ENCODE measurements at places on chromosomes 2 and 18.

DNA sequence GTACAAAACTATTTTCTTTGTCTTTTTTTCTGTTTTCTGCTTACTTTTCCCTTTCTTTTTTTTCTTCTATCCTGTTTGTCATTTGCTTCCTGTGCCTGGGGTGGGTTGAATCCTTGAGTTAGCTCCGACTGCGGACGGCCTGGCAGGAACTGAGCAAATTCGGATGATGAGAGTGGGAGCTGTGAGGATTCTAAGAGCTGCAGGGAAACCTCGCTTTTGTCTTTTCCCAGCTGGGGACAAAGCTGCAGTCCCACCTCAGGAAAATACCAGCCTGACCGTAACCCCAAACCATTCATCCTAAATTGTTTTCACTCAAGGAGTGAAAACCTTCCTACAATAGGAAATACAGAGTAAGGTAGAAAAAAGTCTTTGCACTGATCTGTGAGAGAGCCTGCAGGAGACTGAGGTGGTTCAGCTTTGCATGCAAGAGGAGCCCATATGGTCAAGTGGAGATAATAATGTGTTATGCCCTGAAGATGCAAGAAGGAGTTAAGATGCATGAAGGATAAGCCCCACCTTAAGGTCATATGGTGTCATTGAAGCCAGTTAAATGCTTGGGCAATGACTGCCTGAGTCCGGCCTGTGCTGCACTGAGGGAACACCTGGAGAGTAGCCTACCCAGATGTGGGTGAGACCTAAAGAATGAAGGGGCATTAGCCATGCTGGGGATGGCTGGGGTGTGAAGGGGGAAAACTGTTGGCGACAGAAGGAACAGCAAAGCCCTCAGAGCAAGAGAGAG lies 31.7 kb upstream of the ARL4C start:
- DNase-seq = no peak

DNA sequence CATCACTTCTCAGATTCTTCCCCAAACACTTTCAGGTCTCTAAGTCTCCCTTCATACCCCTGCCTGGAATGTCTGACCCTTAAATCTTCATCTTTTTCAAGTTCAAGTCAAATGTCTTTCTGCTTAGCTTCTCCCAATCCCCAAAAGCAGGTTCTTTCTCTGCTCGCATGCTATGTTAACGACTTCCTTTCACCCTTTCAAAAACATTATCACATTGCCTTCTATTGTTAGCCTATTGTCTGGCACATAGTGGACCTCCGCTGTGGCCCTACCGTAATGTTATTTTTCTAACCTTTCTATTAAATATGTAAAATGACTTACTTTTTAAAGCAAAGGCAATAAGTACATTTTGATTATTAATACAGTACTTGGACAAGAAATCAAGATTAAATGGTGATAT lies 2.2 kb downstream of the CDKL4 start:
- DNase-seq = no peak

- DNase-seq = no peak
These were observed 27.3 kb upstream of the IL37 start for GRCh38 chr2:112883669-112884068.

GRCh38 chr2:10269711-10270610 lies 32.7 kb upstream of the HPCAL1 start:
- no peak for DNase-seq

DNA sequence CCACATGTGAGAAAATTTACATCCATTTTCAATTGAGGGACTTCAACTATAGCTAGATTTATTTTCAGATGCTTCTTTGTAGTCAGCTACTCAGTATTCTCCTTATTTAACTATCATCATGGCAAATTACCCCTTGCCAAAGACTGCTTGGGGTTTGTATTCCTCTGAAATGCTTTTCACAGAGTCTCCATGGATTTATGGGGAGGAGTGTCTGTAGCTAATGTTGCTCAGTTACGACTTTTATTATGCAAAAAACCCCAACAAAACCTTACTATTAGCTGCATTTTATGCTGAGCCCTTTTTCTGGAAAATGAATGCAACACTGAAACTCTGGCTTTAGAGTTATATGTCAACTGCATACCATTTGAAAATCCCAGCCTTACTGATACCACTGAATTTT lies 78.6 kb downstream of the RFTN2 start:
- DNase-seq = no peak

GRCh38 chr2:64581777-64582539 lies 57.8 kb downstream of the AFTPH start:
- no peak for DNase-seq

DNA sequence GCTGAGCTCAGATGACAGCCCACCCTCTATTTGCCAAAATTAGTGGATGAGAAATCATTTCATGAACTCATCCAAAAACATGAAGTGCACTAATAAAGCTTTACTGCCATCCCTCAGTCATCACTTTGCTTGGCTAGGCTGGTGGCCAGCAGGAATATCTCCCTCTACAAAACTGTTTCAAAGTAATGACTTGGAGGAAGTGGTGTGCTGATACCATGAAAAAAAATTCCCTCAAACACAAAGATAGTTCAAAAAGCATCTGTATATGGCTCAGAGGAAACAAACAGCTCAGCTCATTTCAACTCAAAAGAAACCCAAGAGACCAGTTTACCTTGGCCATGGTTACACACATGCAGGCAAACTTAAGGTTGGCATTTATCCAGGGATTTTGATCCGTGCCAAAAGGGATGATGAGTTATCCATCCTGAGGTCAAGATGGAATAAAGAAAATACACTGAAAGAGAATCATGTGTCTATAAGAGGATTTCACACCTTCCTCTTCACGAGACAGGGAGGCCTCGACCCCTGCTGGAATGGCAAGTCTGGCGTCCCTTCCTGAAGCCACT lies 18.4 kb upstream of the WIPF1 start:
- peak; percentile 73 for DNase-seq

DNA sequence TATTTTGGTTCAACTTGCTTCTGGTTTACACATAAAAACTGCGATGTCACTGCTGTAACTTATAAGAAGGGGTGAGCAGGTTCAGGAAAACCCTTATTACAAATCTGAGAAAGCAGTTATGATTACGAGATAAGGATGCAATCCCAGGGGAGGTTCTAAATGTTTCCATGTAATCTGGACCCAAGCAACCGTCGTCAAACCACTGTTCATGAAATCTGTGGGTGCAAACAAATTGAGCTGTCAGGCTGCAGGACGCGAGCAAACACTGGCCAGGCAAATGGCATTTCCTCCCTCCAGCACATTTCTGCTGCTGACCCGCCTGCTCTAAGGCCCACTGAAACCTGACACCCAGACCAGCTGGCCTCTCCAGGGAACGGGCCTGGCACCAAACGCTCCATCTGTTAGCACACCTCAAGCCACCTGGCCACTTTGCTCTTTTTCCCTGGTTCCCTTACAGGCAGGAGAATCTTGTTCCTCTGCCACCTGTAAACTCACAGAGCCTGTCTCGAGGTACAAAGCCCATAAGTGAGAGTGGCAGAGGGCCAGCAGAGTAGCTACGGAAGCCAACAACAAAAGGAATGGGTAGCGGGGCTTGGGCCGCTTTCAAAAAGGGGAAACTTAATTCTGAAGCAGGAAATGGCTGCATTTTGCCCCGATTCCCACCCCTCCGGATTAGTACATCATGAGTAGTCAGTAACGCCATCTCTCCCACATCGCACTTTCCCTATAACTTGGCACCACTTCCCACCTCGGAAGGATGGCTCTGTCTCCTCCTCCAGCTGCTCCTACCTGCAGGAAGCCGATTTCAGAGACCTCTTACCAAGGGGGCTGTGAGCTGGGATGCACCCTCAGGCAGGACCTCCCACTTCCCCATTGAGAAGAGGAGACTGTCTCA lies 26.5 kb downstream of the CRACDL start:
- DNase-seq = peak; percentile 84

GRCh38 chr2:58146707-58147106 lies 94.4 kb downstream of the FANCL start:
- peak; percentile 45 for DNase-seq

DNA sequence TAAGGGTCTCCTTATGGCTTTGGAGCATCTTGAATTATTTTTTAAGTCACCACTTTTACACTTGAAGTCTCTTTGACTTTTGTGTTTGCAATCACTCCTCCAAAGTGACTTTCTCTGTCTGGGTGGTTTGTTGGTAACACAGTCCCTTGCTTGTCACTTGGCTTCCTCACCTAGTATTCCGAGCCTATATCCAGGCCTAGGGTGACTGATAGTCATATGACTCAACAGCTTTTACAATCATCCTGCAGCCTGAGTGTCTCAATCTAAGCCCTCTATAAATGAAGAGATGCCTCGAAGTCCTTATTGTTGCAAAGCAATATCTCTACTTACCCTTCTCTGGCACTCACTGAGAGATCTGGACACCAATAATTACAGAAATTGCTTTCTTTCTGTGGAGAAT lies 53.9 kb upstream of the SETBP1 start:
- no peak for DNase-seq

DNA sequence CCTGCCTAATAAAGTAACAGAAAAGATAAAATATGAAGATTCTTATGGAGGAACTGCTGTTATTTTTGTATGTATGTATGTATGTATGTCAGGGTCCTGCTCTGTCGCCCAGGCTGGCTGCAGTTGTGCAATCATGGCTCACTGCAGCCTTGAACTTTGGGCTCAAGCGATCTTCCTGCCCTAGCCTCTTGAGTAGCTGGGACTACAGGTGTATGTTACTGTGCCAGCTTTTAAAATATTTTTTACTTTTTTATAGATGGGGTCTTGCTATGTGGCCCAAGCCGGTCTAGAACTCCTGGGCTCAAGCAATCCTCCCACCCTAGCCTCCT lies 26.7 kb downstream of the ANKRD29 start:
- DNase-seq = no peak

GRCh38 chr2:74037379-74037860 lies 52.7 kb downstream of the TET3 start:
- DNase-seq = peak; percentile 12

- DNase-seq = no peak
These were observed 381.4 kb downstream of the RAD51AP2 start for GRCh38 chr2:17136877-17137276.

GRCh38 chr18:67513280-67513679 lies 3.2 kb downstream of the DSEL start:
- peak; percentile 12 for DNase-seq

GRCh38 chr2:112465382-112465781 lies 16.6 kb upstream of the TTL start:
- peak; percentile 4 for DNase-seq

DNA sequence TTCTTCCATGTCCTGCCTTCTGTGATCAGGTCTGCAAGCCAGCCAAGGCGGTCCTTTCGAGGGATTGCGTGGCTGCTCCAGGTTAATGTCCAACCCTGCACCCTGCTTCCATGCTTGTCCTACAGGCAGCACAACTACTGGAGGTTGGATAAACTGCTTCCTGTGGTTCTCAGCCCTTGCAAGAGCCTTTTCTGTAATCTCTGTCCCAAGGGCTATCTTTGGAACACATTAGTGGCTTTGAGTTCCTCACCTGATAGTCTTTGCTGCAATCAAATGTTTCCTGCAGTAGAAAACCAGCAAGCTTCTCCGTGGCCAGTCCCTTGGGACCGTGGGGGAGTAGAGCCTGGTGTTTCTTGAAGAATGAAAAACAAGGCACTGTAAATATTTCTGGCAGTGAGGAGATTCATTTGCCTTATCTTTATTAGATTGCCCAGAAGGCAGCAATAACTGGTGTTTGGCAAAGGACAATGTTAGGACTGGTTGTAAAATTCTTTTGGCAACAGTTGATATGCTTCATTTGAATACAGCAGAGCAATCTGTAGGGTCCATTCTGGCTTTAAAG lies 214.4 kb downstream of the FHOD3 start:
- no peak for DNase-seq

DNA sequence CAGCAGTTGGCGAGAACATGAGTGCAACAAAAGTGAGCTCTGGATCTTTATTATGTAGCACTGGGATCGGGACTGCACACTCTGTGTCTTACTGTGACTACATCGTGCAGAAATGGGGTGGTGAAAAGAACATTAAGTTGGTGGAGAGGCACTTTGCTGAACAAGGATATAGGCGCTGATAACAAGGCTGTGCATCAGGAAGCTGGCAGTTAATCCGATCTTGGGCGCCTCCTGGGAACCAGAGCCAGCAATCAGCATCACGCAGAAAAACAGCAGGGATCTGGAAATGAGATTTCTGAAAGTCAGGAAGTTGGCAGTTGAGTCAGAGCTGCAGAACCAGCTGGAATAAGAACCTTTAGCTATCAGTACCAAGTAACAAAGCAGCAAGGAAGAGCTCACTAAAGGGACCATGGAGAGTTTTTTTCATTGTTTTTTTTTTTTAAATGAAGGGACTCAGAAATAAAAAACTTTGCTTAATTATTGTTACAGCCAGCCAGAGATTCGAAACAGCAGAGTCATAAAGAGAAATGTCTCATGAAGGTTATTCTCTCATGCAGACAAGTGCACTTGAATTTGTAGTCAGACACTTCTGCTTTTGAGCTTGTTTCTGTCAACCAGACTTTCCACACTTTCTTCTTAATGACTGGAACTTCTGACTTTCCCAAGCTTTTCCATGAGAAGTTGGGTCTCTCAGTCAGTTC lies 22.8 kb upstream of the MYO3B start:
- DNase-seq = peak; percentile 53

GRCh38 chr2:131046028-131046917 lies 47.0 kb downstream of the FAM168B start:
- no peak for DNase-seq

DNA sequence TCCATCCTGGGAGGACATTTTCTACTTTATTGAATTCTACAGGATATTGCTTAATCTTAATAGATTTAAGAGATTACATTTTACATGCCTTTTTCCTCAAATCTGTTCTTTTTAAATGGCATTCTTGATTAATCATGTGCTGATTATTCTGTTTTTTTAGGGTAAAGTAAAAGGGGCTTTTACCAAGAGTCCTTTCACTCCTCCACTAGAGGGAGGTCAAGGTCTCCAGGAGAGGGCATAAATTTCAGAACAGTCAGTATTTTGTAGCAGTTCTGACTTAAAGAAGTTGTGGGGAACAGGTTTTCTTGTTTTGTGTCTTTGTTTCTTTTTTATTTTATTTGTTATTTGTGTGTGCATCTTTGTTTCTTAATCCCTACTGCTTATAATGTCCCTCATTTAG lies 25.4 kb downstream of the WDR75 start:
- DNase-seq = no peak

GRCh38 chr2:19140463-19141208 lies 217.8 kb downstream of the OSR1 start:
- peak; percentile 88 for DNase-seq

DNA sequence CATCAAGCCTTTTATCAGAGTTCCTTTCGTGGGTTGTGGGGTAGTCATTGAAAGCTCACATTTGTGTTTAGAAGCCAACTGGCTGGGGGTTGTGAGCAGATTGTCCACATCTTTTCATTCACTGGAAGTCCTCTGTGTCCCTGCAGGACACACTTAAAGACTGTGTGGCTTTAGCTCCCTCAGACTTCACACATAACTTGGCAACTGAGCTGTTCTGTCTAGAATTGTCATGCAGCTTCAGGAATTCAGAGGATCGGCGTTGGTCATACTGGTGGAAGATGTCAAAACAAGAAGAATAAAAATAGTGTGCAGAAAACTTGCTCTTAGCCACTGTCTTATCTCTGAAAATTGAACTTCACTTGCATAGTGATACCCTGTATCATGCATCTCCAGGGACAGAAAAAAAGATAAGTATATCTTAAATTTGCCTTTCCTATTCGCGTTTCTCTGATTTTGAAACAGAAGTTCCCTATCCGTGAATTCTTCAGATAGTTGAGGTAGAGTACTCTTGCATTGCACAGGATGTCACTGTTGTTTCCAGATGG lies 49.6 kb downstream of the TRAPPC12 start:
- peak; percentile 61 for DNase-seq

Data from brain microvascular endothelial cell (primary cell).